Fibroblast of the aortic adventitia (primary cell): ENCODE measurements at places on chromosomes 3 and 15. TPM values are rescaled to one million over a fixed set of nuclear protein-coding genes. Genes with fewer than 3 reads are reported as not detected.
A peak's percentile ranks its signal among the peaks of the same experiment; 100 is the strongest.

The TMEM45A gene
- 13.7 and 50.6 TPM in 2 replicates for total RNA-seq

The MYRIP gene
- total RNA-seq, result 8.6 TPM in 1 of 2 replicates, not detected in the other

The CELSR3 gene
- 0.81 and 0.98 TPM in 2 replicates for total RNA-seq

The LRRFIP2 gene
- 46.8 and 144 TPM in 2 replicates for total RNA-seq

DNA sequence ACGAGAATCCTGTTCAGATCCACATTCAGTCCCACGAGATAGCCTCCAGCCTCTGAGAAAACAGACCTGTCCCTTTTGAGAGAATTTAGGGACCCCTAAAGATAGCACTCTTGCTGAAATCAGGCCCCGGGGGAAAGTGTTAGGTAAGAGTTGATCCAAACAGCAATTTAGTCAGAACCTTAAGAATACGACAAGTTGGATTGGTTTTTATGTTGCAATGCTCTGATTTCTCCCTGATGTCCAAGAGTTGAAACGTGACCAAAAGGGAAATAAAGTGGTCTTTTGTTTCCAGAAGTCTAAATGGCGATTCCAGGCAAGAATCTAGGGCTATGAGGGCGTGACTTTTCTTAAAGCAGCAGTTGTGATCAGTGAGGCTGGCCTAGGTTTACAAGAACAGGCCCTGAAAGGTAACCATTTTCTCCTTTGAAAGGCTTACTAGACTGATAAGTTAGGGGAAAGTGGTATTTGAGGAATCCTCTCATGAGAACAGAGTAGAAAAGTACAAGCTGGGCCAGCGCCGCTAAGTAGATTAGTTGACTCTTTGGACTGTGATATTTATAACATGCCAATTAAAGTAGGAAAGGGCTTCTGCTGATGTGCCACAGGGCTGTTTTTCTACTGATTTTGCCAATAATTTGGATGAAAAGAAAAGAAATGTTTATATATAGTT lies 4.9 kb downstream of the MAN2A2 start:
- DNase-seq, result no peak

- no peak for DNase-seq
These were observed at the start of gene LRRN1 for GRCh38 chr3:3799173-3800079. LRRN1 (plus strand) TSS chr3:3799431; CDS start chr3:3844642, 45,211 bp downstream.

- DNase-seq, result no peak
These were observed 330.2 kb downstream of the OCA2 start for GRCh38 chr15:27768732-27769475.

DNA sequence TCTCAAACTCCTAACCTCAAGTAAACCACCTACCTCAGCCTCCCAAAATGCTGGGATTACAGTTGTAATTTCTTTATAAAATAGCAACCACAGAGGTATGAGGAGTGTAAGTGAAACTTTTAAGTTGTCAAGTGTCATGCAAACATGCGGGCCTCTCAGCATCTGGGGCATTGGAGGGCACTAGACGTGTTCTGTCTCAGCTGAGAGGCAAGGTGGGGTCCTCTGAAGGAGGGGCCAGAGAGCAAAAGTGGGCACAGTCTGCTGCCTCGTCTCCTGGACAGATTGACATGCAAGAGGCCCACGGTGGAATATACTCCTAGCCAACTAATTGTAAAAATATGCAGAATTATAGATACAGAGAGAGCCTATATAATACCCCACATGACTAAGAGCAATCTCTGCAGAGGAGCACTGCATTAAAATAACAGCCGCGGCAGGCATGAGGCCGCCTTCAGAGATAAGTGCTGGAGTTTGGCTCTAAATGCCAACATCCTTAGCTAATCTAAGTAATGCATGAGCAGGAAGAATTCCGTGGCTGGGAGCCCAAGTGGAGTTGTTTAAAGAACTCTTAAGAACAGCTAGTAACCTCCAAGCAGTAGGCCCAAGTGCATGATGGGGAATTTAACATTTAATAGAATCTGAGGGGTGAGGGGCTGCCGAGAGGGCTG lies 87.8 kb upstream of the RNU6-1 start:
- DNase-seq, result peak; percentile 98

DNA sequence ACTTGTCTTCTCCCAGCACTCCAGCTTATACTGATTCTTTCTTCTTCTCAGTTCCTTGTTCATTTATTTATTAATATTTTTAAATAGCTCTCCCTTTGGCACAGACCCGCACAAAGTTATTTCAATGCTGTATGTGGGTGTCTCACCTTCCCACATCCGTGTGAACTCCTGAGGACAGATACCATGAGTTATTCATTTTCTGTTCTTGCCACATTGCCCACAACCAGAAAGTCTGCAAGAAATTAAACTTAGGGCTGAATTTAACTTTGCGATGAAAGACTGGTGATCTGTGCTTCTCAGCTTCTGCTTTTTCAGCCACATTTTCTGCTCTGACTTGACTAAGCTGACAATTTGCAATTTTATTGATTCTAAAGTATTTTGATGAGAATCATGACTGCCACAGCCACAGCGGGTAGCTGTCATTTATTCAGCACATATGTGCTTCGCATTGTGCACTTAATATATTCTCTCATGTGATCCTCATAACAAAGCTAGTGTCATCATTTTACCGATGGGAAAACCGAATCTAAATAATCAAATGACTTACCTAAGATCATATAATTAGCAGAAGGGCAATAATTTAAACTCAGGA lies 569.8 kb downstream of the EDEM1 start:
- no peak for DNase-seq

- no peak for DNase-seq
These were observed 484 bp upstream of the C3orf52 start for GRCh38 chr3:112085735-112086075.

GRCh38 chr3:152322756-152323155 lies 54.0 kb downstream of the MBNL1 start:
- peak; percentile 58 for DNase-seq

DNA sequence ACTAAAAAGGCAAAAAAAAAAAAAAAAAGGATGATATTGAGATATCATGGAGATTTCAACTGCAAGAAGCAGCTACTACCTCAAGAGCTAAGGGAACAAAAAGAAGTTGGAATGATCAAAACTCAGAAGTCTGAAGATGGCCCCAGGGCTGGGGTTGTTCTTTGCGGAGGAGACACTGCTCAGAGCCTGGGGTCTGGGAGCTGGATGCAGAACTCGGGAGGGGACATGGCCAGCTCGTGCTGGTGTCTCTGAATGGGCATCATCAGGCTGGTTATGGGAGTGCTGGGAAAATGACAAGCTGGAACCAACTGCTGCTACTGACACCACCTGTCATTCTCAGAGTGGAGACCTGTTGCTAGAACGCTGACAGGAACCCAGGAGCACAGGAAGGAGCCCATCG lies 14.2 kb upstream of the ADIPOQ start:
- DNase-seq, result no peak

DNA sequence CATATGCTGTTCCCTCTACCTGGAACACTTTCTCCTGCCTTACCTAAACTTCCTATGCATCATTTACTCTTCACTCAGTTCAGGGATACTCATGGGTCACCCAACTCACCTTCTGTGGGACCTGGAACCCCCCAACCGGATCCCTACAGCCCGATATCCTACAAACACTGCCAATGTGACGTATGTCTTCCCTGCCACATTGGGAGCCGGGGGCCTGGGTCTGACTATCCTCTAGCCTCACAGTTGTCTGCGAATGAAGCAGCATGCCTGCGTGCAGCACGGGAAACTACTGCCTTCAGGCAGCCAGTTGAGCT lies 405 bp downstream of the NPRL2 start:
- DNase-seq, result no peak

DNA sequence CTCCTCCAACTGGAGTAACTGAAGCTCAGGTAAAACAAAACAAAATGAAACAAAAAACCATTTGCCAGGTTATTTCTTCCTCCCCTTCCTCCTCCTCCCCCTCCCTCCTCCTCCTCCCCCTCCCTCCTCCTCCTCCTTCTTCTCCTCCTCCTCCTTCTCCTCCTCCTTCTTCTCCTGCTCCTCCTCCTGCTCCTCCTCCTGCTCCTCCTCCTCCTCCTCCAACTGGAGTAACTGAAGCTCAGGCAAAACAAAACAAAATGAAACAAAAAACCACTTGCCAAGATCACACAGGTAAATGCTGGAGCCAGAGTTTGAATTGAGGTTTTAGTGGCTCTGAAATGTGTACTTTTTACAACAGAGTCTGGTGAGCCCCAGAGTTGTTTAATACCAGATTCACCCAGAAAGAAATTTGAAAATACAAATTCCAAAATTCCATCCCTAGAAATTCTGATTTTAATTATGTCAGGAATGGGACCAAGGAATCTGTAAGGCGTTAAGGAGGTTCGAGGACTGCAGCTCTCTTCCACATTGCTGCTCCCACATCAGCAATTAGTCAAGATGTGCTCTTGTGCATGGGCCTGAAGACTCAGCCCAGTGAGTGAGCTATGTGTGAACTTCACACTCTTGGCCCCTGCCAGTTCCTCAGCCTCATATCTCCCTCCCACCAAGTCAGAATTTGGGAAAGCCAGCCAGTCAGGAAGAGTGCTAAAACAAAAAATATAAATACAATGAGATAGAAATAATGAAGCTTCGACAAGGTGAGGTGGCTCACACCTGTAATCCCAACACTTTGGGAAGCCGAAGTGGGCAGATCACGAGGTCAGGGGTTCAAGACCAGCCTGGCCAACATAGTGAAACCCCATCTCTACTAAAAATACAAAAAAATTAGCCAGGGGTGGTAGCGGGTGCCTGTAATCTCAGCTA lies 31.6 kb upstream of the ZNF770 start:
- peak; percentile 30 for DNase-seq

DNA sequence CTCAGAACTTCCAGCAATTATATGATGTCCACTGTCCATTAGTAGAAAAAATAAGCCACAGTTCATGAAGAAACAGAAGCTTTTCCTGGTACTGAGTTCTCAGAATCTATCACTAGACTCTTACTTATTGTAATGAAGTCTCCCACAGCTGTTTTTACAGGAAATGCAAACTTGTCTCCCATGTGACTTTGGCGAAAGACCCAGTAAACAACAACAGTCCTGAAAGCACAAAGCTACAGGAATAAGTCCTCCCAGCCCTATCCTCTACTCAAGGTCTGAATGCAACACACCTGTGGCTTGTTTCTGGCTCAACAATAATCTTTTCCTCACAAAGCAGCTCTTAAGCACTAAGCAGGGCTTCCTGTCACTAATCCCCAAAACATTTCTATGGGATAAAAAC lies 55.9 kb downstream of the EOMES start:
- no peak for DNase-seq

GRCh38 chr15:70752193-70752635 lies 11.1 kb downstream of the UACA start:
- peak; percentile 41 for DNase-seq

- no peak for DNase-seq
These were observed 29.9 kb upstream of the GNB5 start for GRCh38 chr15:52220937-52221660.

- DNase-seq, result no peak
These were observed 116.2 kb downstream of the NEO1 start for GRCh38 chr15:73168487-73168886.
